ENCODE measurements at places on chromosomes 2 and 18.

DNA sequence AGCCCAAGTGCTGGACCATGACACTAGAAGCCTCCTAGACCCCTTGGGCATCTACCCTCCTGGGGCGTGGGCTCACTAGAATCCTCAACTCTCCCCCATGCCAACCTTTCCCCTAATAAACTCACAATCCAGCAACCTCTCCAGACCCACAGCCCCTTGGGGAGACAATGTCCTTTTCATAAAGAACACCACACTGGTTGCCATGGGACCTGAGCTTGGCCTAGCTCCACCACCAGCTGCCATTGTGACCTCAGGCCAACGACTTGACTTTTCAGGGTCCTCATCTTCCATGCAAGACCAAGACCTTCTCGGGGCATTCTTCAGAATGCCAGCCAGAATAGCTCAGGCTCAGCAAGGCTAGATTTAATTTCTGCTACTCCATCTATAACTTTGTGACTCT, 128.1 kb upstream of the NPAS2 start:
- no peak for DNase-seq

GRCh38 chr2:25165992-25166875, 2.1 kb downstream of the POMC start:
- no peak for DNase-seq

DNA sequence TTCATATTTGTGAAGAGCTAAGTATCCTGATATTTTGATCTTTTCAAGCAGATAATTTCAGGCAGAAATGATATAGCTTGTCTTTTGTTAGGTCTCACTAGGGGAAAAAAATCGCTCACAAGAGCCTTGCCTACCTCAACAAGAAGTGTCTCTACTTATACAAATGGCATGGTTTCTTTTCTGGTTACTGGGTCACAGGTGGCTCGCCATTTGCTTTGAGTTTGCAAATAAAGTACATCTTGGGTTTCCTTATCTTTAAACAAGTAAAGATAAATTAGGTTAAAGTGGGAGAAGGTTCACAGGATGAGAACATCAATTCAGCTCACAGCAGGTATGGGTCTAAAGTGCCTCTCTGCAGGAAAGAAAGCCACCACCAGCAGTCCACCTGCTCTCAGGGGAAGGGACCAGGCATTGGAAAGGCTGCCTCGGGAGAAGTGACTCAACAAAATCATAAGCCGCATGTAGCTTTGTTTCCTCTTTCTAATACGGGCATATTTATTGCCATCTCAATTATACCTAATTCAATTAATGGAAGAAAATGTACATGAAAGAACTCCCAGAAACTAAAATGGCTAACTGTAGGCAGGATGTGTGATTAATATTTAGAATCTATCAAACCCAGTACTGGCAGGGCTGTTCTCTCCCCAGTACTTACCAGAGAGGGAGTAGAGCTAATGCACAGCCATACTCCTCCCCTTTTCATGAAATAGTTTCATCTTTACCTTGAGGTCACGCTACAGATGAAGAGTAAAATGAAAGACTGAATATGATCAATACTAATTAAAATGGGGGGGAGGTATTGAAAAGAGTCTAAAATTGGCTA, 28.3 kb downstream of the CDC42EP3 start:
- DNase-seq, result no peak

- DNase-seq, result no peak
These were observed 197.4 kb upstream of the FAM98A start for GRCh38 chr2:33796511-33796910.

All from AG10803 (cell line).